ENCODE measurements at places on chromosomes 13 and 19. TPM values are rescaled to one million over a fixed set of nuclear protein-coding genes. Genes with fewer than 3 reads are reported as not detected.

- H3K27ac ChIP-seq: no peak overlapping the region
- H3K4me3 ChIP-seq: no peak overlapping the region
- H3K27me3 ChIP-seq: peaks cover 7% of the 10 kb centered on the region
- H3K36me3 ChIP-seq: no peaks in the 10 kb centered on the region
- H3K4me1 ChIP-seq: no peaks in the 10 kb centered on the region
These were observed 23.5 kb upstream of the SLC15A1 start for GRCh38 chr13:98775844-98776598.

DNA sequence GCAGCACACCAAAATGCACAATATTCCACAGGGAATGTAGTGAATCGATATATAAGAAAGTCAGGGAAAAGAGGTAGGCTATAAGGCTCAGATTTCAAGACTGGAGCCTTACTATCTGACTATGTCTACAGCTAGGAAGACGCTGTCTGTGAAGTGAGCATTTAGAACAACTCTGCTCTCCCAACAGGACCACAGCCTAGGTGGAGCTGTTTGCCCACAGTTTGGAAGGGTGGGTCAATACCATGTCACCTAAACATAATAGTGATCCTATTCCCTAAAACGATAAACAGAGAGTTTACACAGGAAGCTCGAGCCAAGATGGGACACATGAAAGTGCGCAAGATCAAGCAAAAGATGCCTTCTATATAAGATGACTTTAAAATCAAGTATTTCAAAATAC, 2486.0 kb upstream of the PCDH20 start:
- no peak overlapping the region for H3K4me3 ChIP-seq
- DNase-seq: no peak
- H3K27ac ChIP-seq: no peak overlapping the region
- H3K4me1 ChIP-seq: no peaks in the 10 kb centered on the region
- no peaks in the 10 kb centered on the region for H3K36me3 ChIP-seq

DNA sequence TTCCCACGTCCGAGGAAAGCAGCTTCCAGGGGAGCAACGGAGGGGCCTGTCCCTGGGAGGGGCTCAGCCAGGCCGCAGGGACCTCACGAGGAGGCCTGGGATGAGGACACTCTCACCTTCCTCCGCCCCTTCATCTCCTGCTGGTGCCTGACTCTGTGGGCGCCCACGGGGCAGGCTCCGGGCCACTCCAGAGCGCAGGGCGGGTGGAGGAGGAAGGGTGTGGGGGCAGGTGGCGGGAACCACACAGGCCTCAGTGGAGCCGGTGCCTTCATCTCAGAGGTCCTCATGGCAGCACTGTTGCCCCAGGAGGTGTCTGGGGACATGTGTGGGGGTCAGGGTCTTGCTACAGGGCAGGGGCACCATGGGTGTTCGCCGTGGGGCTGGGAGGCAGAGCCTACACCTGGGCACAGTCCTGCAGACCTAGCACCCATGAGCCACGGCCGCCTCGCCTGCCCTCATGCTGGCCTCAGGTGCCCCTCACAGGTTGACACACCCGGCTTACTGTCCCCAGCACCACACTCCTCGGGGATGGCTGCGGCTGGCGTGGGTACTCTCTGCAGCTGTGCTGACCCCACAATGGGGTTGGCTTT, 10.1 kb upstream of the TMEM255B start:
- no peak overlapping the region for H3K27ac ChIP-seq
- H3K4me1 ChIP-seq: peaks cover 10% of the 10 kb centered on the region
- H3K36me3 ChIP-seq: no peaks in the 10 kb centered on the region
- H3K4me3 ChIP-seq: no peak overlapping the region

The MEIOSIN gene
- not detected for total RNA-seq

The JSRP1 gene
- not detected for total RNA-seq

The ANKRD24 gene
- total RNA-seq: 0.74 TPM

DNA sequence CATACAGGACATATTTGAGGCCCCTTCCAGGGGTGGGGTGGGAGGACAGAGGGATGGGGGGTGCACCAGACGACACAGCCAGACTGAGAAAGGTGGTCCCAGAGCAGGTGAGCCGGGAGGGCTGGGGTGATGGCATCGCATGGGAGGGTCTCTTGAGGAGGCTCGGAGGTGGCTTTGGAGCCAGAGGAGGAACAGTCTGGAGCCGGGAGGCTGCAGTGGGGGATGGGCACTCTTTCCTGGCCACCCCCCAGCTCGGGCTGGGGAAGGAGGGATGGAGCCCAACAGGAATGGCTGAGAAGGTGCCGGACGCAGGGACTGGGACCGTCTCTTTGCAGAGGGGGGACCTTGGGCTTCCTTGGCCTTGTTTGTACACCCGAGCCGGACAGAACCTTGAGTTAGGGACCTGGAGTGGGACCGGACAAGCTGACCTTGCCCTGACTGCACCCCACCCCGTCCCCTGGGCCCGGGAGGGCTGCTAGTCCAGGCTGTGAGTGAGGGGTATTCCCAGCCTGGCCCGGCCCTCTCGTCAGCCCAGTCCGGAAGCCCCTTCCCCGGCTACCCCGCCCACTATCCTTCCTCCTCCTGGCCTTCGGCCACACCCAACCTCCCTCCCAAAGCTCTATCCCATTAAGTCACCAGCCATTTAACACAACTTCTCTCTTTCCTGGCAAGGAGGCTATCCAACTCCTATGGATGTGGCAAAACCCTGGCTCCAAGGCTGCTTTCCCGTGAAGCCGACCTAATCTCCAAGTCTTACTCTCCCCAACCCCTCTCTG, 816 bp upstream of the TBXA2R start:
- H3K27me3 ChIP-seq: no peaks in the 10 kb centered on the region
- H3K4me1 ChIP-seq: peaks cover 7% of the 10 kb centered on the region
- no peak overlapping the region for H3K27ac ChIP-seq
- peak overlapping the region; percentile 63 for H3K4me3 ChIP-seq

The C1QTNF9 gene
- 0.39 TPM for total RNA-seq

DNA sequence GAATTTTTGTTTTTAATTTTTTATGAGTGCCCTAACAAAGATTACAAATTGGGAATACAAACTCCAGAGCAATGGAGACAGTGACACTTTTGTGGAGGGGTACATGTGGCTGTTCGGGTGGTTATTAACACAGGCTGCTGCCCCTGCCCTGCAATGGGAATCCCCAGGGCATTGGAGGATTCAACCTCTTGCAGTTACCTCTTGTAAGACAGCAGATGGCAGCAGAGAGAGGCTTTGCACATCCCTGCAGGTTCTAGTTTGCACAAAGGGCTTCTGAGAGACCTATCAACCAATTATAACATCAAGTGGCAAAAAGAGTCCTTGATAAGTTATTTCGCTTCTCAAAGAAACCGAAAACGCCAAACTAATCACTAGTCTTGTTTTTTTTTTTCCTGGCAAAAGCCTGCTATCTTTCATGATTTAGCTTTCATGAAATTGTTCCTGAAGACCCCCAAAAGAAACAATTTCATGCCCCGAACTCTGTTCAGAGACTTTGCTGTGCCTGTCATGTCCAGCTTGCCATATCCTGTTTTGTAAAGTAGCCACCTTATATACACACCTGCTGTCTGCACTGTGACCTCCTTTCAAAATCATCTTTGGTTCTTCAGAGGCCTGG, 10.4 kb downstream of the GJB2 start:
- no peak overlapping the region for H3K27ac ChIP-seq
- H3K27me3 ChIP-seq: peaks cover 38% of the 10 kb centered on the region
- H3K36me3 ChIP-seq: no peaks in the 10 kb centered on the region
- H3K4me1 ChIP-seq: no peaks in the 10 kb centered on the region

The F7 gene
- total RNA-seq: not detected

All from natural killer cell treated with Interleukin-12 subunit alpha and Interleukin-12 subunit beta and Interleukin-15 and Interleukin-18, amount 100 ng/mL, for 72 hours (primary cell).